Amniotic epithelial cell (primary cell): ENCODE measurements at places on chromosomes 3 and 15.

DNA sequence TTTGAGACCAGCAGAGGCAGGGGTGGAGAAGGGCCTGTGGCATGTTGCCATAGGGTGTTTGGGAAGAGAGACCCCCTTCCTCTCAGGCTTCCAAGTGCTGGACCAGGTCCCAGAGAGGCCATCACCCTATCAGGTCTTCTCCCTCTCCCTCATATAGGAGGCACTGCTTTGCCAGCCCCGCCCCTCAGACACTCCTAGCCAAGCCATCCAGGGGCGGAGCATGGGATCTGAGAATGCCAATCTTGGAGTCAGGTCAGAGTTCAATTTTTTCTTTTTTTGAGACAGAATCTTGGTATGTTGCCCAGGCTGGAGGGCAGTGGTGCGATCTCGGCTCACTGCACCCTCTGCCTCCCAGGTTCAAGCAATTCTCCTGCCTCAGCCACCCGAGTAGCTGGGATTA is 32.7 kb downstream of the CRABP1 start:
- DNase-seq, result no peak

- DNase-seq, result no peak
Observed at GRCh38 chr3:82636177-82636576, 874.7 kb upstream of the GBE1 start.

- DNase-seq, result no peak
Observed at GRCh38 chr3:116001151-116001621, 377.9 kb downstream of the GAP43 start.

- no peak for DNase-seq
Observed at GRCh38 chr3:42174679-42175385, 83.7 kb downstream of the TRAK1 start.

DNA sequence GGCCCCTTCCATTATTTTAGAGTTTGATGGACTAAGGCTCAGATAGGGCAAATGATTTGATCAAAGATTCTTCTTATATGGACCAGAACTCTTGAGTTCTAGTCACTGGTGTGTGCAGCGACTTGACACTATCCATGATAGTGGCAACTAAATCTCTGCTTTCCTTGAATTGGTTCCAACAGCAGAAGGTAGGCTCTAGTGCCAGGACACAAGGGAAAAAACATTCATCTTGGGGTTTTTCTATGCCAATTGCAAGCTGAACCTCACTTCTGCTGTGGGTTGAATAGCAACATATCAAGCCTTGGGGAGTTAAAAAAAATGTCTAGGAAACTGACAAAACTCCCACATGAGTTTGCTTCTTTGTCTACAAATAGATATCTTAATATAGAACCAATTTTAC is 35.1 kb downstream of the CTXND1 start:
- DNase-seq, result no peak

- DNase-seq, result no peak
Observed at GRCh38 chr3:134852893-134853351, 57.9 kb downstream of the EPHB1 start.

DNA sequence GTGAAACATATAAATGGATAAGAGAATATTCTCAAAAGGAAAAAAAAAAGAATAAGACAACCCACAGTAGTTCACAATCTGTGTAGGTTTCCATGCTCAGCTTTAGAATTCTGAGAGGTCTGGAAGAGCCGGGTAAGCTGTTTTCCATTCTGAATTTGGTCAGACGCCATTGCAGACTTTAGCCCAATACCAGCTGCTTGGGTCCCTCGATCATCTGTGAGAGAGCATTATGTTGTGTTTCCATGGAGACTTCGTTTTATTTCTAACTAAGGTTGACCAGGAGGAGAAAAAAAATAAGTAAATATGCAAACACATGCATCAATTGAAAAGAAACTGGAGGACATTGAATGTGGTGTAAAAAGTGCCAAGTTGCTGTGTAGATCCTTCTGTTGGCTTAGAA is 25.5 kb downstream of the KCNAB1 start:
- no peak for DNase-seq

GRCh38 chr3:112411425-112411824 is 78.5 kb downstream of the CD200 start:
- DNase-seq, result no peak

DNA sequence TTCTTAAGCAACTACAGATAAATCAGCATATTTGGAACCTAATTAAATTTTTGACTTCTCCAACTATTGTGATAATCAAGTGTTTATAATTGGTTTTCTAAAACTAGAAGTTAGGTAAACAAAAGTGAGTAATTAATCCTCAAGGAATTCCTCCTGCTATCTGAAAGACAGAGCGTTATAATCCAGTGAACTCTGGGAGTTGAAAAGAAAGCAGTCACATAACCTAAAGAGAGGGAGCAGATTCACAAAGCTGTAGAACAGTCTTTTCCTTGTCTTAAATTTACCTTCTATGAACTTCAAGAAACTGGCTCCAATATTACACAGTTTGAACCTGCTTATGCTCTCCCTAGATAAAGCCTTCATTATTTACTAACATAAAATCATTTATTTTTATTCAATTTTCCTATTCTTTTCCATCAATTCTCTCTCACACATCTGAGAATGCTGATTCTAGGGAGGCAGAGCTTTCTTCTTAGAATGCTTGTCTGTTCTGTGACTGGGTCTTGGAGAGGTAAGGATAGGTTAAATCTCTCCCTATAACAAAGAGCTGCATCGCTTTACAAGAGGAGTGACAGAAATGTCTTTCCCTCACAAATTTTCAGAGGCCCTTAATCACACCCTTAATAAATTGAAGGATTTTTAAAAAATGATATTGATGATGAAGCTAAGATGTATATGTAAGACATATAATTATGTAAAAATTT is 132.8 kb downstream of the TUSC7 start:
- DNase-seq, result no peak

- peak; percentile 77 for DNase-seq
Observed at GRCh38 chr3:8441969-8442559, 59.6 kb upstream of the LMCD1 start.

- DNase-seq, result peak; percentile 44
Observed at GRCh38 chr15:75843678-75844581, 683 bp downstream of the UBE2Q2 start.

DNA sequence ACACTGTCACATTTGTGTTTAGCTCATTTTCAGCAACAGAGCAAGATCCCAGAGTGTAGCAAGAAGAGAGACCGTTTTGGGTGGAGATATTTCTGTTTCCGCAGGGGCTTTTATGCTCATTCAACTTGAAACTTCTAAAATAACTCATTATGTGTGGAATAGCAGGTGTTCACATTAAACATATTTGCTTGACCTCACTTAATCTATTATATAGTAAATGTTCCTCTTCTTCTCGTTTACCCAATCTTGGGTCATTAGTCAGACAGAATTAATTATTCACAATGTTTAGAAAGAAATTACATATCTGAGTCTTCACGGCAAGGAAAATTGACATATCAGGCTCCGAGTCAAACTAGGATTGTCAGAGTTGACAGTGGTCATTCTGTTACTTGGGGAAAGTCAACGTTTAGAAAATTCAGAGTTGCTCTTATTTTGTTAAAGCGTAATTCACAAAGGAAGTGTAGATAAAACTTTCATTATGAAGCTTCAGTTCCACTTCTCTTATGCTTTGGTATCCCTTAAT is 222.9 kb downstream of the TPRG1 start:
- no peak for DNase-seq
